Stimulated activated CD8-positive, alpha-beta memory T cell treated with anti-CD3 and anti-CD28 coated beads, Interleukin-4, amount 100 ng/mL, for 4 hours (primary cell): ENCODE measurements at places on chromosomes 4 and X.

- DNase-seq = no peak
Observed at GRCh38 chrX:53223068-53223693, 1.8 kb downstream of the KDM5C start.

DNA sequence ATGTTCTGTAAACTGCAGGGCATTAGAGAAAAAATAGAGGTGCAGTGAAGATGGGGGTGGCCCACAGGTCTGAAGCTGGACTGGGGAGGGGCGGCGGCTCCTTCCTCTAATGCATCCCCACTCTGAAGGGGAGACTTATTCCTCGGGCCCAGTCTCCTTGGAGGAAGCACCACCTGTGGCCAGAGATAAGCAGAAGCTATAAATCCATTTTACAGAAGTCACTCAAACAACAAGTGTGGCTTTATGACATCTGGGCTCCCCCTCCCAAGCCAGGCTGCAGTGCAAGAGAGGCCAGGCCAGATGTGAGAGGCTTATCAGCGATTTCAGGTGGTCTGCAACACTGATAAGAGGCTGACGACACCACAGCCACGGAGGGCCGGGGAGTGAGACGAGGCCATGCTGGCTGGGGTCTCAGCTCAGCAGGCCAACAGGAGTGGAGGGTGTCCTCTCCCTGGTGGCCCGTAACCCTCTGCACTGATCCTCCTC is 15.8 kb downstream of the CYTL1 start:
- DNase-seq = no peak

GRCh38 chrX:27878862-27879261 is 71.1 kb downstream of the MAGEB10 start:
- DNase-seq = no peak

- no peak for DNase-seq
Observed at GRCh38 chr4:3853388-3854035, 87.3 kb downstream of the ADRA2C start.

DNA sequence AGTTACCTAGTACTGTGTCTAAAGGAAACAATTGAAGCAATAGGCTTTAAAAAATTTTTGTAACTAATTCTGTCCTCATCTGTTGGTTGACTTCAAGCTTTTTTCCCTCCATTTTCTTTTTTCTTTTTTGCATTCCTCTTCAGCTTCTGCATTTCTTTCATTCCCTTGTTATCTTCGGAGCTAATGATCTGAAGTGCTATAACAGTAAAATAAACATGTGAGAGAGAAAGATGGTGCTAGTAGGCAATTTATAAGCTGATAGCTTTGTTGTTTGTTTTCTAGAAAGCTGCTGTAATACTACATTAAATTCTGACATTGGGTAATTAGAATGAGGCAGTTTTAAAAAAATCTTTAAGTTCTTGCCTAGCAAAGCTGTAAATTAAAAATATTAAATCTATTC is 37.1 kb downstream of the PTPN13 start:
- DNase-seq = no peak

DNA sequence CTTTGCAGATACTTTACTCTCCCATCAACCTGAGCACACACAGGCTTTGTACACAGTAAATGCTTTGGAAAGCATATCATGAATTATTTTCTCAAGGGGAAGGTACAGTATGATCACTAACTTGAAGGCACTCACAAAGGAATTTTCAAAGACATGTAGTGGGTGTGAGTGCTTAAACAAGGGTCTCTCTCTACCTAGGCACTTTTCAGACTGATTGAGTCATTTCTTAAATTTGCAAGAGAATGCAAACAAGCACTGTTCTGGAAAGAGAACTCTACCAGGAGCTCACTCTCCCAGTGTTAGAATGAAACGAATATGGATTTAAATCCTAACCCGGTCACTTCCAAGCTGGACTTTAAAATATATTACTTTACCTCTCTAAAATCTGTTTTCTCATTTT is 85.7 kb downstream of the MAML3 start:
- no peak for DNase-seq

GRCh38 chr4:153110739-153111138 is 93.5 kb upstream of the TRIM2 start:
- no peak for DNase-seq

- no peak for DNase-seq
Observed at GRCh38 chr4:157226601-157227000, 6.1 kb downstream of the GRIA2 start.

GRCh38 chr4:140757232-140757630 is 1.0 kb upstream of the TBC1D9 start:
- no peak for DNase-seq

DNA sequence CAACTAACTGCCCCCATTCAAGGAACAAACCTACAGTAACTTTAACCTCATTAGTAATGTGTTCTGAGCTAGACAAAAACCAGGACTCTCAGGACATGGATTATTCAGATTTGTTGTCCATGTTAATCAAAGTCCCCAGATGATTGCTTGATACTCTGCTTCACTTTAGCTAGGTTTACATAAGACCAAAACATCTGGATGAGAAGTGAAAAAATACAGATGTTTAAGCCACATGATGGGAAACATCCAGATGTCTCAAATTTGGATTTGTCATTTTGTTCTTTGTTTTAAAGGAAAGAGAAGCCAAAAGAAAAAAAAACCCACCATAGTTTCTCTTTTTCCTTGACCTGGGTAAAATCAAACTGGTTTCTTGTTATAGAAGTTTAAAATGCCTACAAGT is 48.5 kb upstream of the NRK start:
- DNase-seq = no peak

- DNase-seq = no peak
Observed at GRCh38 chr4:147029296-147029695, 83.6 kb upstream of the TTC29 start.

DNA sequence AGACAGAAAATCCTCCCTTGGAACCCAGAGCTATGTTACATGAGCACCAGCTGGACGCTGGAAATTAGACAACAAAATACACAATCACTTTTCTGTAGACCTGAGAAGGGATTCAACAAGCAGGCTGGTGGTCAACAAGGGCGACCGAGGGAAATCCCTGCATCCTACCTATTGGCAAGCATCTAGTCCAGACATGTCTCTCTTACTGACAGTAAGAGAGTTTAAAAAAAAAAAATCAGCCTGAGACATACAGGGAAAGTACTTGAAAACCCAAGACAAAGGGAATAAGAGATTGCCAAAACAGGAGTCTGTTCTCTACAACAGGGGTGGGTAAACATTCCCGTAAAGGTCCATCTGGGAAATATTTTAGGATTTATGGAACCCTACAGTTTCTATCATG is 108.0 kb downstream of the KDR start:
- DNase-seq = no peak

GRCh38 chrX:141176586-141177451 is at the start of gene LDOC1:
TSS of gene LDOC1 (minus strand) at chrX:141177129. CDS start at chrX:141177021, 108 bp downstream.
- peak; percentile 32 for DNase-seq

- no peak for DNase-seq
Observed at GRCh38 chr4:32142075-32142474, 1421.9 kb downstream of the PCDH7 start.

DNA sequence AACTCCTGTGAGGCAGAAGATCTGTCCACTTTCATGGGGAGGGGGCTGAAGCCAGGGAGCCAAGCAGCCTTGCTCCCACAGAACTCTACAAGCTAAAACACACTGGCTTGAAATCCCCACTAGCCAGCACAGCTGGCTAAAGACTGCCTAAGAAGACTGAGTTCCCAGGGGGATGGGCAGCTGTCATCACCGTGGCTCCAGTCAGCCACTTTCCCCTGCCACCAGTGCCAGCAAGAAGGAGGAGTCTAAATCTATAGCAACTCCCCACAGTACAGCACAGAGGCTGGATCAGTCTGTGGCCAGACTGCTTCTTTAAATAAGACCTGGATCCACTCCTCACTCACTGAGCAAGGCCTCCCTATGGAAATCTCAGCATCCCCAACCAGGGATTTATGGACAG is 308.6 kb downstream of the FAM47B start:
- no peak for DNase-seq

DNA sequence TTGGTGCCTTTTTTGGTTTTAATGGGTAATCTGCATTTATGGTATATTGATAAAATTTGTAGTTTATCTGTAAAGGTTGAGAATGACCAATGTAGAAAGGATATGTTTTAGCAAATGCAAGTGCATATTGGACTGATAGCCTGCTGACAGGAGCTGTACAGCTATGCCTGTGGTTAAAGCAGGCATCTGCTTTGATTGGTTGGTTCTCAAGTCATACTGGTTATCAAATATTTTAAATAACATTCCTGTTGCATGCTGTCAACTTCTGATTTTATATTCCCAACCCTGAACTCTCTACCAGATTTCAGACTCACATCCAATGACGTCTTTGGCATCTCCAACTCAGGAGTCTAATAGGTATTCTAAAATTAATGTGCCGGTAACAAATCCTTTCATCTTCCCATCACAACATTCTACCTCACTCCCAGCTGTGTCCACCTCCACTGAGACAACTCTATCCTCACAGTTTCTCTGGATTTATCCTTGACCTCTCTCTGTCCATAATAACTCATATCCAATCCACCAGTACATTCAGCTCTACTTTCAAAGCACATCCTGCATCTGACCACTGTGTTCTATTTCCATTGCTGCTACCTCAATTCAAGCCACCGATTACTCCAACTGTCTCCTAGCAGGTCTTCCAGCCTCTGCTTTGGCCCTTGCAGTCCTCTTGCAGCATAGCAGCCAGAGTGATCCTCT is 125.7 kb downstream of the CAMK2D start:
- no peak for DNase-seq

- no peak for DNase-seq
Observed at GRCh38 chr4:8345053-8345945, 75.7 kb downstream of the HTRA3 start.

DNA sequence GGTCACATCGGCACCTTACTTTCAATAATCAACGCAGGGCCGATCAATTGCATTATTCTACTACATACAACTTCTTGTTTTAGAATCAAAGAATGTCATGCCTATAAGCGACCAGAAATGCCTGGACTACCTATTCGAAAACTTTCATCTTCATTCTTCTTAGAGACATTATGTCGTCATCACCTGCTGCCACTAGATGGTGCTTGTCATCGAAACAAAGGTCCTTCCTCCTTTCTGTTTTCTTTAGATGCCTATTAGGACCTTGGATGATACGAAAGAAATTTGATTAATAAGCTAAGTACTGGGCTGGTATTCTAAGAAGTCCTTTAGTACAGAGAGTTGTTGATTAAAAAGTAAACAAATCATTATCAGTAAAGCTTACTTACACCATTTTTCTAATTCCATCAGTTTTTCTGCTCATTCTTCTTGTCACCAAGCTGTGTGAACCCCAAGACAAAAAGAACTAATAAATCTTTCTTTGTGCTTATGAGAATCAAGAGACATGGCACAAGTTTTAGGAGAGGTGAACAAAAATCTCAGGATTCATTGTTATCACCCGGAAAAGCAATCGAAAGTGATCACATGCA is 154.5 kb upstream of the SLC4A4 start:
- DNase-seq = no peak

DNA sequence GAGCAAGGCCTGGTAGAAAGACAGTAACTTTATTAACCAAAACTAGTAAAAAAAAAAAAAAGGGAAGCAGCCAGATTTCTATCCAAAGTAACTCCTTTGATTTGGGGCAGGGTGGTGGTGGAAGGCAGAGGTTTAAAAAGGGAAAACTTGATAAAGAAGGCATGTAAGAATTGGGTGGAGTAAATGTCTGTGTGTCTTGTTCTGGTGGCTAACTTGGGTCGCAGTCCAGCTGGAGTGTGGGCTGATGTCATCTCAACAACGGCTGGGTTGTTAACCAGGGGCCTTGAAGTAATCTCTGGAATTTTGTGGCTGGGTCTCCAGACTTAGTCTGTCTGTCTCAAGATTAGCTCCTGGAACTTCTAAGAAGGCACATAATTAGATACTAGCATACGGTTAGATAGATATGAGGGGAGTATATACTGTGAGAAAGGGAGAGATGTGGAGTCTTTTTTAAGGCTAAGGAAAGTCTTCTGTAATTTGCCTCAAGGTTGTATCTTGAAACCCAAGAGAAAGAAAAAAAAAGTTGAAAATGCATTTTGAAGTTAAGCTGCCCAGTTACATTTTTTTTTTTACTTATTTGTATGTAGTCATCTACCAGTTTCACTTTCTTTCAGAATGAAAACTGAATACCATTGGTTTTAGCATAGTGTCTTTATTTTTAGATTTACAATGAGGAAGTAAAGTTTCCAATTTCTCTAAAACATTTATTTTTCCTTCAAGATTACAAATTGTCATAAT is 48.3 kb downstream of the MTHFD2L start:
- DNase-seq = no peak

DNA sequence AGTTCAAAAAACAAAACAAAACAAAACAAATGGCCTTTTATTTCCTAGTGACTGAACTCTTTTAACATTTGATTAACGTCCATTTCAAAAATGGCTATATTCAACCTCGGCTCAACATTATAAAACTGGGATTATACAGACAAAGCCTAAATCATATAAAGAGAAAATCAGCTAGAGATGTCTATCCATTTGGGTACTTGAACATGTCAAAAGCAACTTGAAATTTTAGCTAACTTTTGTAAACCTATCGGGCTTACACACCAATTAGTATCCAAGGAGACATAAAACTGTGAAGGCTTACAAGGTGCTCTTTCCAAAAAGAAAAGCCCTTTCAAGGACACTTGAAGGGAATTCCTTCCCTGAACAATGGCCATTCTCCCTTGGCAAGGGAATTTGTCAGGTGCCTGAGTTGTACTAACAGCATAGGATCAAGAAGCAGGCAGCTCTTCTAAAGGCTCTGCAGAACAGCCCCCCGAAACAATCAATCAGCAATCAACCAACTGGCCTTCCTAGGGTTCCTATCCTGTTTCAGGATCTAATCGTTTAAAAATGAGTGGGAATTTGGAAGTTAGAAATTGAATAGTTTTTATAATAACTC is 633.7 kb upstream of the HTR2C start:
- DNase-seq = no peak

DNA sequence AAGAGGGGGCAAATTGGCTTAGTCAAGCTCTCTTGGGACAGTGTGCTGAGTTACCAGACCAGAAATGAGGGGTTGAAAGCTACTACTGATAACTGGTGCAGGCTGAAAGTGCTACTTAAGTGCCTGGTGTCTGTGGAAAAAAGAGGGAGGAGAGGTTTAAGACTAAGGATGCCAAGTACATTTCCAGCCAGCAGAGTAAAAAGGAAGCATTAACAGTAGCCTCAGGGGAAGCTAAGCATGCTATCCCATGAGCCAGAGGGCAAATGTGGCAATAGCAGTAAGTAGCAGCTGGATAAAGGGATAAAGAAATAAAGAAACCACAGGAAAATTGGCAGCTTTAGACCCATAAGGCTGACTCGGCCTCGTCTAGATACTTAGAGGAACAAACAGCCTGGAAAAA is 196.3 kb upstream of the MAB21L2 start:
- DNase-seq = no peak

DNA sequence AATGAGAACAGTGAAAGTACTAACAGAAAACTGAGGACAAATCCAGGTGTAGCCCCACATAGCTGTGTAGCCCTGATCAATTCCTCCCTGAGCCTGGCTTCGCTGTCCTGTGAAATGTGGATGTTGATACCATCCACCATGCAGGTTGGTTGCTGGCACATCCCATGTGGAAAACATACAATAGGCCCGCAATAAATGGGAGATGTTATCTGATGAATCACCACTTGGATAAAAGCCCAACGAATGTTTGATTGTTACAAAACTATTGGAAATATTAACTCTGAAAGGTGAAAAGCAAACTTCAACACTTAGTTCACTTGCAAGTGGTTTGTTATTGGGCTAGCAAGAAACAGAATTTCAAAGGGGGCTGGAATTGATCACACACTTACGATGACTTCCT is 186.3 kb upstream of the FTHL17 start:
- no peak for DNase-seq

- DNase-seq = no peak
Observed at GRCh38 chr4:147924604-147925412, 192.9 kb downstream of the ARHGAP10 start.
